Epithelial cell of prostate (primary cell): ENCODE measurements at places on chromosomes 6 and 20.

DNA sequence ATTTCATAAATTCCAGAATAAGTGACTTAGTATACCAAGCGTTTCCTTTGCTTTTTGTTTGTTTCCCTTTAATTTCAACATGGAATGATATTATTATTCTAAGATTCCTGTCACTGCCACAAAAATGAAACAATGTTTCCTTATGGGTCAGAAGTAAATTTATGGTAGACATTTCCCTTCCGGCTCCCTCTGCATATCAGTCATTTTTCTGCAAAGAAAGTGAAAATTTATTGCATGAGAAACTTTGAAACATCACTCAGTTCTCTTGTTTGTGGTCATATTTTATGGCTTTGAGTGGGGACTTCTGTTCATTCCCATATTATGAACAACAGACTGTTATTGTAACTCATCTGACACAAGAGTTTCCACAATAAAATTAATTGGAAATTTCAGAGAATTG is 97.8 kb downstream of the NKAIN2 start:
- no peak for DNase-seq

DNA sequence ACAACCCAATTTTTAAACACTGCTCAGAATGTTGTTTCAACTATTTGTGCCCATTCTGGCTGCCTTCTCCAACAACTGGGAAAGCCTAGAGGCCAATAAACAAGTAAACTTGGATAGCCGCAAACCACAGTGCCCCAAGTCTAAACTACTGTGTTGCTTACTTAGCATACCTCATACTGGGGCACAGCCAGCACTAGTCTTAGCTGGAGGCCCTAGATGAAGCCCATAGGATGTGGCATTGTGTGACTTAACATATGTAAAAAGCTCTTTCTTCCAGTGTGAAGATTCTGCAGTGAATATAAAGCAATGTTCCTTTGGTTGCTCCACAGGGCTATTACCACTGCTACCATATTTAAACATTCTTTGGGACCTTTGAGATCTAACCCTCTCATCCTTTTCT is 564.3 kb upstream of the NRSN1 start:
- no peak for DNase-seq

- DNase-seq: no peak
Measured at GRCh38 chr6:35449287-35449881, 2.8 kb upstream of the FANCE start.

DNA sequence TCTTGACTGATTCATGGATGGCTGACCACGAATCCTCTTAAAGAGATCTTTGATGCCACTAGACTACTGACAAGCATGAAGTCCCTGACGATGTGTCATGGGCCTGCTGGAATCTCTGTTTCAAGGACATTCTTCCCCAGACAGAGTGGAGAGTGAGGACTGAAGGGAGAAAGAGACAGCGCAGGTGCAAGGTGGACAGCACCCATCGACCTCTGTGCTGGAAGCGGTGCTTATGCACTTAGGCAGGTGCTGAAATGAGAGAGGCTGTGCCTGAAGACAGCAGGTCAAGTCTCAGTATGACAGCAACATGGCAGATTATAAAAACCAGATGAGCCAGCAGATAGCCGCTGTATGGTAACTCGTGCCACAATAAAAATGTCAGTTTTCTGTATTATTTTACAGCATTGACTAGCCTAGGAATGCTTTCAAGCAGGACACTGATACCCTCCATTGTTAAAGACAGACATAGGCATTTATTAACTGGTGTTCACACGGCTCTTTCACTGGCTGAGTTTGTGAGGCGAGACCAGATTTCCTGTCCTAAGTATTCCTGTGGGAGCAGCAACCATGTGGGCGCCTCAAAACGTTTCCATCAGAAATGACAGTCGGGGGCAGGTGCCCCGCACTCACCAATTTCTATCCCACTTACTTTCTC is 47.5 kb downstream of the FOXC1 start:
- no peak for DNase-seq

- no peak for DNase-seq
Measured at GRCh38 chr6:148249679-148250375, 92.8 kb upstream of the SASH1 start.

DNA sequence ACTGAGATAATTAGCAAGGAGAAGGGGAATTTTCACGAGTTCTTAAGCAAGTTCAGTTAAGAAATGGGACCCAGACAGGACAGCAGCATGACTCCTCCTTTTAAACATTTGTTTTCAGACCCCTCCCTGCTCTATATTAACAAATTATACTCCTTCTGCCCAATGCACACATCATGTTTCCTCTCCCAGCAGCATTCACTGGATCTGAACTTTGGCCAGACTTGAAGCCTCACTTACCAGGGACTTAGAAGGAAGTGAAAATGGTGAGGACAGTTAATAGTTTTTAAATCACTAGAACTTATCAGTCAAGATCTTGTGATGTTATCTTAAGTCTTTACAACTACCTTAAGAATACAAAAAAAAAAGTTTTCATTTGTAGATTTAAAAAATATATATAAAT is 1174.7 kb upstream of the MAP3K7 start:
- no peak for DNase-seq

DNA sequence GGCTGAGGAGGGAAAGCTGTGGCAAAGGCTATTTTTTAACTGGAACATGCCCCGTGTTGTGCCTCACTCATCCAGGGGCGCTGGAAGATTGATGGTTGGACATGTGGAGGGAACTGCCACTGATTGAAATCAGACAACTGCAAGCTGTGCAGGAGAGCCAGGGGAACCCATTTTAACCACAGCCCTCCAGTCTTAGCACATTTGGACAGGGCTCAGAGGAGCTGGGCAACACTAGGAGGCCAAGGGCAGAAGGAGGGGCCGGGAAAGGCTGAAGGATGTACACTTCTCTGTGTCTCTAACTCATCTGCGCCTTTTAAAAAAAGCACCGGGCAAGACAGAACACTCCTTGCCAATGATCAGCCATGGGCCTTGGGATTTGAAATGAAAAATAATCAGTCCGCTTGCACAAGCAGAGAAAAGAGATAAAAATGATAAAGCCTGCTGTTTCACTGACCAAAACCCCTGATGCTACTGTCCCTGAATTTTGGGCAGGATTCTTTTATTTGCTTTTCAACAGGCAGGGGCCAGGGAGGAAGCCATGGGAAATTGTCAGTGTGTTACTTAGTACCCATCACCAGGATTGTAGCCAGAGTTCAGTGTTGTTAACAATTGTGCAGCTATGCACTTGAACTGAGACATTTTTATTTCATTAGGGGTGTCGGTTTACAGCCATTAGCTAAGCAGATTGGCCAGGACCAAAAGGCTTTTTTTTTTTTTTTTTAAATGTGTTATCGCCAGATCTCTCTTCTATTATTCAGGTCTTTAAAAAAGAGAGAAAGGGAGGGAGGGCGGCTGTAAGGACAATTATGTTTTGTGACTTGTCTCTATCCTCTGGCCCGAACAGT is 109.3 kb upstream of the EYA4 start:
- DNase-seq: no peak

DNA sequence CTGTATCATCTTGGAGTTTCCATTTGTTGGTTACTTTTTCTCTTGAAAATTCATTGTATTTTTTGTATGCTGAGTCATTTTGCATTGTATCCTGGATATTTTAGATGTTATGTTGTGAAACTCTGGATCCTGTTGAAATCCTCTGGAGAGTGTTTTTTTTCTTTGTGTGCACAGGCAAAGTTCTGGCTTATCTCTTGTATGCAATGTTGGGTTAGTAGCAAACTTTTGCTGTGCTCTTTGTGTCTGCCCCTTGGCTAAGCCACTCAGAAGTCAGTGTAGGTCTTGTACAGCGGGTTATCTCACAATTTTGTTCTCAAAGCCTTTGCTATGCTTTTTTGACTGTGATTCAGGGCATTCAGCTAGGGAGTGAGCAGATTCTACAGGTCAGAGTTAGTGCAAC is 29.1 kb upstream of the LMBRD1 start:
- DNase-seq: no peak

GRCh38 chr6:69622230-69622629 is 174.6 kb downstream of the LMBRD1 start:
- DNase-seq: no peak

DNA sequence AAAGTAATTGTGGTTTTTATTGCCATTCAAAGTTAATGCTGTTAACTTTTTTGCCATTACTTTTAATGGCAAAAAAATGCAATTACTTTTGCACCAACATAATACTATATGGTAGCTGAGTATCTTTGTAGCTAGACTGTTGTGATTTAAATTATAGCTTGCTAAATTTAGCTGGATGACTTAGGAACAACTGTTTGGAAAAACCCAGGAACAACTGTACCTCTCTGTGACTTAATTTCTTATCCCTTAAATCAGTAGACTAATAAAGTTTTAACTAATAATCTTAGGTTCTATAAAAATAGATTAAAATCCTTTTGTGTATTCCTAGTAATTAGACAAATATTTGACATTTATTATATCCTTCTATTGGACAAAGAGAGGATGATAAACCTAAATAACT is 268.2 kb downstream of the TENT5A start:
- no peak for DNase-seq

DNA sequence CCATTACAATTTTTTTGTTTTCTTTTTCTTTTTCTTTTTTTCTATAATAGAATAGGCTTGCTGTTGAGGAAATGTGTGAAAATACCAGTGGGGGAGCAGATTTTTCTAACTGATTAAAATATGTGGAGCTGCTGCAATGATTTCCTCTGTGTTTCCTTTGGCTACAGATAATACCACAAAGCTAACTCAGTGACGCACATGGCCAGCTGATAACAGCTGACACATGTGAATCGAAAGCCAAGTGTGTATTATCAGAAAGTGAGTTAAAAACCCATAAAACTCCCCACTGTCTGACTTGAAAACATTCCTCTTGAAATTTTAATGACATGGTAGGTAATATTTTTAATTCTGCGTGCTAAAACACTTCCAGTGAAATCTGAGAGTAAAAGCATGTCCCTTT is 70.8 kb upstream of the AHI1 start:
- DNase-seq: no peak

GRCh38 chr6:108675226-108676200 is 114.8 kb downstream of the FOXO3 start:
- DNase-seq: no peak
